ENCODE measurements at places on chromosomes 6 and 20. TPM values are rescaled to one million over a fixed set of nuclear protein-coding genes. Genes with fewer than 3 reads are reported as not detected.

DNA sequence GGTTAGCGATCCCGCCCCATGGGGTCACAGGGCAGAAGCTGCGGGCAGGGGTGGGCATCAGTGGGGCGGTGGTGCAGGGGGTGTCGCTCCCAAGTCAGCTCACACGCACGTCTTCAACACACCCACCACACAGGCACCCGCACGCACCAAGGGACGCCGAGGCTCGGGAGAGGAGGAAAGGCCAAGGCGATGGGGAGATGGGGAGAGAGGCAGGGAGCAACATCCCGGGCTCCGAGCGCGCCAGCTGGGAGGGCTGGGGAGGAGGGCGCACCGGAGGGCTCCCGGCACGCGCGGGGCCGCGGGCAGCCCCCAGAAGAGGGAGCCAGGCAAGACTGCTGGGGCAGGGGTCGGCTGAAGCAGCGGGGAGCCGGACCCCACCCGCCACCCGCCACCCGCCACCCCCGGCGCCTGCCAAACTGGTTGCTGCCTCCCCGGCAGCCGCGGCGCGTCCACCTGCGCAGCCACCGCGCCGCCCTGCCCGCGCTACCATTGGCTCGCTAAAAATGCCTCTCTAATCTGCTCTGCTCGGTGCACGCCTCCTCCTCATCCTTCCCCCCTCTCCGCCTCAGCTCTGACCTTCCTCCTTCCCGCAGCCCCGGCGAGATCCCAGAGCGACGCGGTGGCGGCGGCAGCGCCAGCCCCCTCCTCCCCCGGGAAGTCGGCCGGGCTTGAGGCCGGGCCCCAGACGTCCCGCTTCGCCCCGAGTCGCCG is at the start of gene PACSIN1:
Gene PACSIN1 (plus strand): TSS at position 546 of the 711 bp plus-strand sequence. CDS start 60,230 bp downstream, outside the sequence.
- H3K4me3 ChIP-seq: peak within 1 kb of the TSS; percentile 39
- no peak within 1 kb of the TSS for H3K27ac ChIP-seq
- H3K27me3 ChIP-seq: peaks cover 23% of the 10 kb centered on the region
- H3K36me3 ChIP-seq: no peaks in the 10 kb centered on the region
- DNase-seq: peak; percentile 78

DNA sequence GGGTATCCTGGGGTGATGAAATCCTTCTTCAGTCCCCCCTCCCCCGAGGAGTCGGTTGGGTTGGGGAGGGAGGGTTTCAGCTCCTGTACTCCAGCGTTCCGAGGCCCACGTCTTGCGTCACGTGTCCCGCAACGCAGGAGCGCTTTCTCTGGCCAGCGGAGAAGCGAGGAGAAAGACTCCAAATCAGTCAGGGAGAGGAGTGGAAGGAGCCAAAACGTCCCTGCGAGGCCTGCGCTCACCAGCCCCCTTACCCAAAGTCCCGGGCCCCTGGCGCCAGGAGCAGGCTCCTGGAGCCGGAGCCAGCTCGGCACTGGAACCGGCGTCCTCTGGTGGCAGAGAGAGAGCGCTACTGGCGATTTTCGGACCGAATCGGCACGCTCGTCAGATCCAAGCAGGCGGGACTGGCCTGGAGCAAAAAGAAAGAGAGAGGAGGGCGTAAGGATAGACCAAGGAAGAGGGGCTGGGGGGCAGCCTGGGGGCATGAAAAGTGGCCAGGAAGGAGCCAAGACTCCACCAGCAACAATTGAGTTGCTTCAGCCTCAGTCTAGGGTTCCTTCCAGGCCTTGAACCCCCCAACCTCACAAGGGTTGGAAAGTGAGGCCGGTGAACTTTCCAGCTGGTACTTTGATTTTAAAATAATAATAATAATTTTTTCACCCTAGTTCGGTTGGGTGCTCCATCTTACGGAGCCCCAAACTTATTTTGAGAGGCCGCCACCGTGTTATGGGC is at the start of gene GNAS:
Gene GNAS (plus strand): TSS at position 174 of the 729 bp plus-strand sequence.
- peak within 1 kb of the TSS; percentile 69 for H3K4me3 ChIP-seq
- peak; percentile 80 for DNase-seq
- peaks cover 46% of the 10 kb centered on the region for H3K4me1 ChIP-seq
- no peaks in the 10 kb centered on the region for H3K36me3 ChIP-seq
- H3K27me3 ChIP-seq: no peaks in the 10 kb centered on the region

GRCh38 chr6:6556161-6556737 is 32.3 kb upstream of the LY86 start:
- peaks cover 11% of the 10 kb centered on the region for H3K4me1 ChIP-seq
- DNase-seq: no peak
- H3K27me3 ChIP-seq: no peaks in the 10 kb centered on the region
- H3K27ac ChIP-seq: no peak overlapping the region

- no peak overlapping the region for H3K27ac ChIP-seq
- no peaks in the 10 kb centered on the region for H3K36me3 ChIP-seq
- no peak overlapping the region for H3K4me3 ChIP-seq
- no peak for DNase-seq
Observed at GRCh38 chr6:41497994-41498393, 48.2 kb upstream of the FOXP4 start.

The C6orf52 gene
- 0.42 TPM for polyA plus RNA-seq

- no peaks in the 10 kb centered on the region for H3K27me3 ChIP-seq
- no peak for DNase-seq
- H3K36me3 ChIP-seq: no peaks in the 10 kb centered on the region
- H3K4me3 ChIP-seq: no peak overlapping the region
- H3K27ac ChIP-seq: no peak overlapping the region
Observed at GRCh38 chr6:17962436-17963031, 24.9 kb downstream of the KIF13A start.

- H3K27ac ChIP-seq: peak overlapping the region; percentile 85
- no peak for DNase-seq
- peaks cover 28% of the 10 kb centered on the region for H3K36me3 ChIP-seq
- H3K4me1 ChIP-seq: peaks cover 71% of the 10 kb centered on the region
- no peak overlapping the region for H3K4me3 ChIP-seq
- H3K27me3 ChIP-seq: no peaks in the 10 kb centered on the region
Observed at GRCh38 chr6:13447949-13448724, 39.3 kb downstream of the GFOD1 start.

GRCh38 chr6:127641905-127642304 is 64.9 kb downstream of the C6orf58 start:
- no peaks in the 10 kb centered on the region for H3K36me3 ChIP-seq
- no peak overlapping the region for H3K4me3 ChIP-seq
- no peaks in the 10 kb centered on the region for H3K4me1 ChIP-seq
- no peak for DNase-seq

- peaks cover 72% of the 10 kb centered on the region for H3K36me3 ChIP-seq
- H3K27me3 ChIP-seq: no peaks in the 10 kb centered on the region
- no peaks in the 10 kb centered on the region for H3K4me1 ChIP-seq
- no peak for DNase-seq
- H3K27ac ChIP-seq: no peak overlapping the region
Observed at GRCh38 chr6:37311741-37312473, 41.9 kb upstream of the RNF8 start.

DNA sequence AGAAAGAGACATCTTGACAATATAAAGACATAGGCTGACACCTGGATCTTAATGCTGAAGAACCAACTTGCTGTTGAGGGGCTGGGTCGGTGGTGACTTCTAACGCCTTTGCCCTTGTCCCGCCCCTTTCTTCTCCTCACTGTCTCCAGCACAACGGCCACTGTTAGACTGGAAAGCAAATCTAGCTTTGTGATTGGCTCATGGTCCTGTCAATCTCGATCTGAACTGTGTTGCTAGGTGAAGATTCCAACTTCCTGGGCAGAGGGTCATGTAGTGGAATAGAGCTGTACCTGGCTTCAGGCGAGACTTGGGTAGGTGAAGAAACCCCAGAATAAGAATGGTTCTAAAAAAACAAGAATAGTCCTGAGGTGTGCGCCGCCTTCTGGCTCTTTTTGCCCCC is at the start of gene PGK2:
Gene PGK2 (minus strand): TSS at position 110 of the 400 bp plus-strand sequence. CDS start 98 bp downstream, at position 12.
- H3K27me3 ChIP-seq: no peaks in the 10 kb centered on the region
- H3K36me3 ChIP-seq: no peaks in the 10 kb centered on the region
- no peak for DNase-seq
- no peak within 1 kb of the TSS for H3K27ac ChIP-seq
- H3K4me3 ChIP-seq: no peak within 1 kb of the TSS

GRCh38 chr6:52360601-52361413 is 1.1 kb upstream of the PAQR8 start:
- H3K27me3 ChIP-seq: no peaks in the 10 kb centered on the region
- no peak overlapping the region for H3K4me3 ChIP-seq
- no peak for DNase-seq

DNA sequence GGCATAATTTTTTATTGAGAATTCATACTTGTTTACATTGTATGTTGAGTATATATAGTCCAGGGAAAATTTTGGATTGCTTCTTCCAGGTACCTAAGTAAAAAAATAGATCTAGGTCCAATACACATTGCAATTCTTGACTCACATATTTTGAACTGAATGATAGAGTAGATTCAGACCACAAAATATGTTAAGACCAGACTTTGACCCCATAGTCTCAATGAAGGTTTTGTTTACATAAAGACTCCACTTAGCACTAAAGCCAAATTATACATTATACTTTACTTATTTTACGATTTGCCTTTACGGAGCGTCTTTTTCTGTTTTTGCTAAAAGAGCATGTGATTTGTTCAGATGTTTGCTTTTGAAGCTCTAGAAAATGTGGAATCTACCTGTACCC is 144.1 kb upstream of the PTCHD4 start:
- DNase-seq: no peak
- H3K27ac ChIP-seq: no peak overlapping the region
- H3K4me1 ChIP-seq: no peaks in the 10 kb centered on the region
- H3K4me3 ChIP-seq: no peak overlapping the region
- H3K36me3 ChIP-seq: no peaks in the 10 kb centered on the region

DNA sequence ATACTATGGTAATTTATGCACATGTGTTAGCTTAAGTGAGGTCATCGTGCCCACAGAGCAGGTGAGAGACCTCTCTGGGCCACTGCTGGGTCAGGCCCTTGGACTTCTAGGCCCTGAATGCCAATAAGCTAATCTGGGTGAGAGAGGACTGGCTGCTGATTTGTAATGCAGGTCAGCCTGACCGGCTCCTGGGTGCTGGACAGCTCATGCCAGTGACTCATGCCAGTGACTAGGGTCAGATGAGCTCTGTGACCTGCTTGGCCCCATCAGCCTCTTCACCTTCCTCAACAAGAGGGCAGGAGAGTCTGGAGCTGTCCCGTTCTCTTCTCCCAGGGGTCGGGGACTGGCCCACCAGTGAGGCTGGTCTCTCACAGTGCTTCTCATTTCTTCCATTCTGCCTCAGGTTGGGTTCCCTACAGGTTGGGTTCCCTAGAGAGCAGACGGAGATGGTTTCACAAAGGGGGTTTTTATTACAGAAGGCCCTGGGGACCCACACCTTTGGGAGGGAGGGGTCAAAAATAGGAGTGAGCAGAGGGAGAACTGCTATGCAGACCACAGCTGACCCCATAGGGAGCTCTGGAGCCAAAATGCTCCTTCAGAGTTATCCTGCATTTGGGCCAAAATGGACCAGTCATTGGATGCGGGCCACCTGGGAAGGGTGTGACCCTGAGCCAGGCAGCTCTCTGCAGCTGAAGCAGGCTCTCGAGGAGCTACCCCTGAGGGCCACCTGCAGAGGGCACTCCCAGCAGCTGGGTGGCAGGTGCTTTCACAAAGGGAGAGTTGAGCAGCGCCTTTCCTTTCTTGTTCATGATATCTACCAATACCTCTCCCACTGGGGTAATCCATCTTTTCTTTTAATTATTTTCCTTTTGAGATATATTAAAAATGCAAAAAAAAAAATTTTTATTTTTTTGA is 2.2 kb upstream of the OXT start:
- H3K4me1 ChIP-seq: peaks cover 15% of the 10 kb centered on the region
- H3K36me3 ChIP-seq: no peaks in the 10 kb centered on the region
- H3K4me3 ChIP-seq: no peak overlapping the region
- H3K27me3 ChIP-seq: peaks cover 24% of the 10 kb centered on the region
- no peak overlapping the region for H3K27ac ChIP-seq

DNA sequence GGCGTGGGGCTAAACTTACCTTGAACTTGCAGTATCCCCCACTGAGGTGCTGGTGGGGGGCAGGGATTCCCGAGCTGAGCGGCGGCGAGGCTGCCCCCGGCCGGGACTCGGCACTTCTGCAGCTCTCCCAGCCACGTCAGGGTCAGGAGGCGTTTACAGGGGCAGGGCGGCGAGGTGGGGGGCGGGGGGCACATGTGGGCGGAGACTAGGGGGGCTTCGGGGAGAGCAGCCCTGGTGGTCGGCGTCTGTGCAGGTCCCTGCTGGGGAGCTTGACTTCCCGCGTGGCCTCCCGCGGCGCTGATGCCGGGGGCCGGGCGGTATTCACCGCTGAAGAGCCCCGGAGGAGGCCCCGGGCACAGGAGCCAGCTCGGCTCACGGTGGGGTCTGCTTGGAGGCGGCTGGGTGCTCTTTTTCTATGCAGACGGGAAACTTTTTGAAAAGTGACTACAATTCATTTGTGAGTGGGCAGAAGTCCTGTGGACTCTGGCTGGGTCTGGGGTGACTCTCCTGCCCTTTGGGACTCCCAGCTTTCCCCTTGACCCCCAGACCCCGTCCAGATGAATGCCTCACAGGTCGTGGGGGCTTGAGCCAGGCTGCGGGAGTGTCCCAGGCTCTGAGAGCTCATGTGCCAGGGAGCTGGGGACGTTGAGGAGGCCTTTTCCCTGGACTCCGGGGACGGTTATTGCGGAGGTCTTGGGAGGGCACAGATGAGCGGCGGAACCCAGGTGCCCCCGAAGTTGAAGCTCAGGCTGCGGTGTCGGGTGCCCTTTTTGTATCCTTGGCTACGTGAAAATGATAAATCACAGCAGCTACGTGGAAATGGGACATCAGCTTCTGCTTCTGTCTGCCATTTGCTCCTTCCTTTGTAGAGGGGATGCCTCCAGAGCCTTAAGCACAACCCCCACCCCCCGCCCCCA is 75.9 kb upstream of the GATA5 start:
- no peak for DNase-seq
- H3K27ac ChIP-seq: no peak overlapping the region
- peaks cover 13% of the 10 kb centered on the region for H3K4me1 ChIP-seq

DNA sequence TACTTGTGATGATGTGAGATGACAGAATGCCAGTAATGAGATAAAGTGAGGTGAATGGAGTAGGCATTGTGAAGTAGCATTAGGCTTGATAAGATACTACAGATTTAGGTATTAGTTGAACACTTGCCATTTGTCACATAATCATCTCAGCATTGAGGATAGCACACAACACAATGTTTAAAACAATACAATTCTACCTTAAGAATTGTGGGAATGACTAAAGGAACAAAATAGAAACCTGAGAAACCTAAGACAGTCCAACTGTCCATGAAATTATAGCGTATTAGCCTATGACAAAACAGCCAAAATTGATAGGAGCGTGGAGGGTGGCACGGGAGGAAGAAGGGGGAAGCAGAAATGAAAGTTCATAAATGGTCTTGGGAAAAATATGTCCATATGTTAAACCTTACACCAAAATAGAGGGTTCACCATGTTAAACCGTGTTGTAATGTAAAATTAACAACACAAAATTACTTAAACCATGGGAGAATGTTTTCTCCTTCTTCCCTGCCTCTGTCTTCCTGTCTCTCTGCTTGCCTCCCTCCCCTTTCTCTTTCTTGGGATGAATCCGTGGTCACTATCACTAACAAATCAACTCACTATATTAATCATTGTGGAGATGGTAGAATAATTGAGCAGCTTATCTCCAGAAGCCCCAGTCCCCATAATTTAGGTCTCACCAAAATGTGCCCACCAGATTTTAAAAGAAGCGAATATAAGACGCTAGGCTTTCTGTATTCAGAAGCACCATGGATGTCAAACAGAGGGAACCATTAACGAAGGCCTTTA is 33.0 kb upstream of the HFE start:
- no peaks in the 10 kb centered on the region for H3K36me3 ChIP-seq
- no peaks in the 10 kb centered on the region for H3K27me3 ChIP-seq
- DNase-seq: no peak
- H3K4me3 ChIP-seq: peak overlapping the region; percentile 56
- H3K4me1 ChIP-seq: peaks cover 9% of the 10 kb centered on the region

Measured in spleen (tissue), 13 donors.